GM18507 (cell line): ENCODE measurements at places on chromosomes 11 and 22.

DNA sequence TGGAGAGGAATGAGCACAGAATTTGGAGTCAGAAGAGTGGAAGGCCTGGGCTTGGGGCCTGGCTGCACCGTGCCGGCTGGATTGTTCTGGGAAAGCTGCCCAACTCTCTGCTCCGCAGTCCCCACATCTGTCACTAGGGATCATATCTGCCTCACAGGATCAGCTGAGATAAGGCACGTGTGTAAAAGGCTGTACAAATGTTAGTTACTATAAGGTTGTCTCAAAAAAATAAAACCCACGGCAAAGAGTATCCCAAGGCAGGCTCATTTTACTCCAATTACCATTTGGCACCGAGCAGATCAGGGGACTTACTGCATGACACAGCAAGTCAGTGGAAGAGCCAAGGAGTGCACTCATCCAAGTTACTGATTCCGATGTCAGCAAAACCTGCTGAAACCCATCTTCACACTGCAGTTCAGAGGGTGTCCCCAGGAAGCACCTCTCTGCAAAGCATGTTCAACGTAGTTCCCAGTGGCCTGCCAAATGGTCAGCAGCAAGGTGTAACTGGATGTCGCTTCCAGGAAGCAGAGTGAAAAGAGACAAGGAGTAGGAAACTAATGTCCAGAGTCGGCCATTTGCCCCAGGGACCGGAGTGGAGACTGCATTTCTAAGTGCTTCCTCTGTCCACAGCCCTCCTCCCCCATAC lies 18.1 kb upstream of the MRTFA start:
- no peak for DNase-seq

DNA sequence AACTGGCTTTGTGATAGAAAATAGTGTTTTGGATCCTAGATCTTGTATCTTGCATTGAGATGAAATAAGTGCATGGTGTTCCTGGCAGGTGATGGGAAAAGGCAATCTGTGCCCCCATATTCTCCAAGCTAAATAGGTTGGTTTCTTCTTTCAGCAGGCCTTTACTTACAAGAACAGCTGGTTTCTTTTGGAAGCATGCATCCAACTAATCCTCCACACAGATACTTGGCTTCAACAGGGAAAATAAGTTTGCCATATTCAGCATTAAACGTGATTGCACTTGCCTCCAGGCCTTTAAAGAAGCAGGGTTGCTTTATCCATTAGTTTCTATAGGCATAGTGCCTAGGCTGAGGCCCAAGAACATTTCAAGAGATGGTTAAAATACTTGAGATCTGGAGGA lies 59.9 kb downstream of the APIP start:
- DNase-seq = no peak

DNA sequence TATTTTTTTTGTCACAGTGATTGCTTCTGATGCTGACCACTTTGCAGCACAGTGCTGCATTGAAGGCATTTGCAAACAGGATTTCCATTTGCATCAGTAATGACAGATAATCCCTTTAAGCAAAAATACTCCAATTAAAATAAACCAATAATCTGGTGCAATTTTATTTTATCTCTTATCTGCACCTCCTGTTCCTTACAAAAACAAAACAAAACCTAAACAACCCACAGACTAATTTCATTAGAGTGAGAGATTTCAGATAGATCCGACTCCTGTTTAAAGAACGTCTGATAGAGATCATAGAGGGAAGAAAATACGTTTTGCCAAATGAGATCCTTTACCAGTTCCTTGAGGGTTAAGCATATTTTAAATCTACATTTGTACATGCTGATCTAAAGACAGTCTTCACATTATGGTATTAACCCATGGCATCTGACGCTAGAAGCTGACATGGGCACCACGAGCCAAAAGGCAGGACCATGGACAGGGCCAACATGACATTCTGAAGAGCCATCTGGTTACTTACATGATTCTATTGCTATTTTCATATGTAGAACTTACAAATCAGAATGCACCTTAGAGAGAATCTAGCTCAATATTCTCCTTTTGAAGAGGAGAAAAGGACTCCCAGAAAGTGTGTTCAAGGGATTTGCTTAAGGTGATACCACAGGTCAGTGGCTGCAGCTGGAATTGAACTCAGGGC lies 286.2 kb upstream of the NARS2 start:
- DNase-seq = no peak

GRCh38 chr22:33302049-33302545 lies 243.9 kb upstream of the SYN3 start:
- peak; percentile 72 for DNase-seq

DNA sequence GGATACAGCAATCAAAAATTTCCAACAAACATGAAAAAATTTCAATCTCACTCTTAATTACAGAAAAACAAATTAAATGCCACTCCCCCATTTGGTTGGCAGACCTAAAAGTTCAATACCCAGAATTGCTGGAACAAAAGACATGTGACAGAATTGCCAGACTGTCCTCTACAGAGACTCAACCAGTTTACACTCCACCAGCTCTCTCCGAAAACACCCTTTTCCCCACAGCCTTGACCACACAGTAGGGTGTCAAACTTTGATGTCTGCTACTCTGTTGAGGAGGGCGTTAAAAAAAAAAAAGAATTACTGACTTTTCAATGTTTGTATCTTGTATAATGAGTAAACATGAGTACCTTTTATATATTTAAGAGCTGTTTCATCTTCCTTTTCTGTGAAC lies 44.7 kb upstream of the YPEL1 start:
- DNase-seq = no peak

- no peak for DNase-seq
These were observed 626 bp downstream of the FLRT1 start for GRCh38 chr11:64036087-64037026.

- DNase-seq = no peak
These were observed 6.0 kb upstream of the TRIM34 start for GRCh38 chr11:5618807-5619206.

DNA sequence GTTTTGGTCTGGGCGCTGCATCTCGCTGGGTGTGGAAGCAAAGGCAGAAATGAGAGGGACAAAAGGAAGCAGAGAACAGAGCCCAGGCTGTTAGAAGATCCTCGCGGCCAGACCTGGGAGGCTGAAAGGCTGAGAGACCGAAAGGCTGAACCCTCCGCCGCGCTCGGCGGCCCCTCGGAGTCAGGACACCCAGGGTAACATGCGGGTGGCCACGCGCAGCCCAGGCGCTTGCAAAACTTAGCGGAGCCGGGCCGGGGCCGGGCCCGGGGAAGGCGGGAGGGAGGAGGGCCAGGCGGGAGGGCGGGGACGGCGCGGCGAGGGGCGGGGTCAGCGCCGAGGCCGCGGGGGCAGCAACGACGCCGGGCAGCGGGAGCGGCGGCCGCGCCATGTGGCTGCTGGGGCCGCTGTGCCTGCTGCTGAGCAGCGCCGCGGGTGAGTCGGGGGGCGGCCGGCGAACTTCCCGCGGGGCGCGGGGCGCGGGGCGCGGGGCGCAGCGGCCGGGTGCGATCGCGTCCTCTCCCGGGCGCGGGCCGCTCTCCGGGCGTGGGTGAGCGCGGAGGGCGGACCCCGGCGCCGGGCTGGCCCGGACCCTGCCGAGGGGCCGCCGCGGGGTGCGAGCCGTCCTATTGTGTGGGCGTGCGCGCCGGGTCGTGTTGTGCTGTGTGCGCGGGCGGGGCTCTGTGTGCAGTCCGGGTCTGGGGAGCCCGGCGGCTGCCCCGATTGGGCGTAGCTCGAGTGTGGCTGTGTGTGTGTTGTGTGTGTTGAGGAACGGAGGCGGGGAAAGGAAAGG lies at the start of gene LDLRAD3:
Gene LDLRAD3 (plus strand): TSS at position 350 of the 790 bp plus-strand sequence. CDS start 37 bp downstream, at position 387.
- DNase-seq = peak; percentile 22

- DNase-seq = no peak
These were observed 52.5 kb upstream of the SUSD2 start for GRCh38 chr22:24128631-24129262.

DNA sequence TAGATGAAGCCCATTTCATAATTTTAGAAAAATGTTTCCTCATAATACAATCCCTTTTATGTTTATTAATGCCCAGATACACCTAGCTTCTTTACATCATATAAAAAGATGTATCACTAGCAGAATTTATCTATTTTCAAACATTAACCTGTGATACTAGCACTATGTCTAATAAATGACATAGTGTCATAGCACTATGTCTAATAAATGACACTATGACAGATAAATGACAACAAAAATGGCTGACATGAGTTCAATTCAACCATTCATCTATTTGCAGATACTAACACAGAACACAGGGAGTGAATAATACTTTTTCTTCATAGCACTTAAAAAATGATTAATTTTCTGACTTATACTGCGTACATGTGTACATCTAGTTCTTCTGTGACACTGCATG lies 19.4 kb upstream of the KDM4E start:
- no peak for DNase-seq

DNA sequence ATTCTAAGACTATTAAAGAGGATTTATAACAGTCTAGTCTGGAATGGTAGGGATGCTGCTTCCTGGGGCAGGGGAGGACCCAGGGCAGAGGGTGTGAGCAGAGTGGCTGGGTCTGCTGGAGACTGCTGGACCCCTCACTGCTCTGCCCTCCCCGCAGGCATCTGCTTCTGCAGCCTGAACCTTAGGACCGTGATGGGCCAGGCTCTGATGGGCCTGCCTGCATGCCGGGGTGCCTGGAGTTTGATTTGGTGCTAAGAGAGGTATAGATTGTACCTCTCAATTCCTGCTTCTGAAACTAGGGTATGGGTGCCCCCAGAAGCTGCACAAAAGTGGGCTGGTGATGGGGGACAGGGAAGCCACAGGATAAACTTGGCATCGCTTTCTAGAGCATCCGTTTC lies 54.9 kb downstream of the CD82 start:
- no peak for DNase-seq

GRCh38 chr22:32478994-32479393 lies 4.4 kb downstream of the FBXO7 start:
- no peak for DNase-seq

DNA sequence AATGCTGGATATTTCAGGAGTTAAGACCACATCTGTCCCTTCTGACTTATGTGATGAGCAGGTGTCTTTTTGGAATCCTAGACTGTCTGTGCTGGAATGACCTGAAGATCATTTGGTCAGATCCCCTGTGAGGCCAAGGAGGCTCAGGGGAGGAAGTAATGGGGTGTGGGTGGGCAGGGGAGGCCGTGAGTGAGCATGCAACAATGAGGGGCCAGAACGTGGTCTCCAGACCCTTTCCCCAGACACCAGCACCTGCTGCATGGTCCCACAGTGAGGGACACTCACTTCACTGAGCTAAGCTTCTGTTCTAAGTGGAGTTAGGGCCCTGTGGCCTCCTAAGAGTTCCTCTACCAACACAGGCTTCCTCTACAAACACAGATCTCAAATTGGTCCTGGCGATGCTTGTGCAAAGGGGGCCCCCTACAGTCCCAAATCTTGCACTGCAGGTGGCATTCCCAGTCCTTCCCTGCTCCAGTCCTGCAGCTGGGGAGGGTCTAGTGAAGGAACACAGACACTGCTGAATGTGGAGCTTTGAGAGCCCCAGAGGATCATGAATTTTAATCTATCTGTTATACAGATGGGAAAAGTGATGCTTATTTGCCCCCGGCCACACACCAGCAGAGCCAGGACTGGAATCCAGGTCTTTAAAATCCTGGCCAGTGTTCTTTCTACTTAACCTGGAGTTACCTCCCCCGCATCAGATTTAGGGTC lies 7.4 kb downstream of the USP2 start:
- DNase-seq = no peak

- DNase-seq = no peak
These were observed 52.8 kb downstream of the MN1 start for GRCh38 chr22:27748751-27749191.
